ENCODE measurements at places on chromosomes 11 and 22.

DNA sequence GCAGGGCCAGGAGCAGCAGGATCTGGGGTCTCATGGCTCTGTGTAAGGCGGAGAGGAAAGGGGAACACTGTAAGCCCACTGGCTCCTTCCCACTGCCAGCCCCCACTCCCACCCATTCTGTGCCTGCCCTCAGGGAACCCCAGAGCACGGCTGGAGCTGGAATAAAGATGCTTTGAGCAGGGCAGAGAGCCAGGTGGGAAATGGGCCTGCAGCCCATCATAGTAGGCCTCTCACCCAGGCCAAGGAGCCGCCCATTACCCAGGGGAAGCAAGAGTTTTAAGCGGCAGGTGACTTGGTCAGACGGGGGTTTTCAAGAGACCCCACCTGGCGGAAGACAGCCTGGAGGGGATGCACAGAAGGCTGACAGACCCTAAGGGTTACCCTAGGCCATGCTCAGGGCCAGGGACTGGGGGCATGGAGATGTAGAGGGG, 4.6 kb downstream of the LRRC32 start:
- DNase-seq: no peak

DNA sequence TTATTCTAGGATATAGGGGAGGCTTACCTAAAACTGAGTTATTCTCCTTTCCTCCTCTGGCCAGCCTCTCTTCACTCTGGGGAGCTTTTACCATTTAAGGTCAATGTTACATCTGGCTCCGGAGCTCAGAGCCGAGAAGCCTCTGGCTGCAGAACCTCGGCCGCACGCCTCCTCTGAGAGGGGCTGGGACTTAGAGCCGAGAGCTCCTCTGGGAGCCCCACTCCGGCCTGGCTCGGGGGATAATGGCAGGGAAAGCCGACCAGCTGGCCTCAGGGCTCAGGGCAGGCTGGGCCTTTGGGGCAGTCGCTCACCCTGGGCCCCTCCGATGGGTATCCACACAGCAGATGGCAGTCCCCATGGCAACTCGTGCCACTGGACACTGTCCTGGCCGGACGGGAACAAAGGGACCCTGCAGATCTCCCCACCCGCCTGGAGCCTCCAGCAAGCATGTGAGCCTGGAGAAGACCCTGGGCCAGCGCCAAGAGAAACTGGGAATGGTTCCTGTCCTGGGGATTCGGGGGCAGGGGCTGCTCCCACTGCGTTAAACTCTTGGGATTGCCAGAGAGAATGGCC, at the start of gene IRAG1:
TSS of gene IRAG1 (minus strand) at position 247 of the 573 bp plus-strand sequence. CDS start at position 94, 153 bp downstream.
- no peak for DNase-seq

DNA sequence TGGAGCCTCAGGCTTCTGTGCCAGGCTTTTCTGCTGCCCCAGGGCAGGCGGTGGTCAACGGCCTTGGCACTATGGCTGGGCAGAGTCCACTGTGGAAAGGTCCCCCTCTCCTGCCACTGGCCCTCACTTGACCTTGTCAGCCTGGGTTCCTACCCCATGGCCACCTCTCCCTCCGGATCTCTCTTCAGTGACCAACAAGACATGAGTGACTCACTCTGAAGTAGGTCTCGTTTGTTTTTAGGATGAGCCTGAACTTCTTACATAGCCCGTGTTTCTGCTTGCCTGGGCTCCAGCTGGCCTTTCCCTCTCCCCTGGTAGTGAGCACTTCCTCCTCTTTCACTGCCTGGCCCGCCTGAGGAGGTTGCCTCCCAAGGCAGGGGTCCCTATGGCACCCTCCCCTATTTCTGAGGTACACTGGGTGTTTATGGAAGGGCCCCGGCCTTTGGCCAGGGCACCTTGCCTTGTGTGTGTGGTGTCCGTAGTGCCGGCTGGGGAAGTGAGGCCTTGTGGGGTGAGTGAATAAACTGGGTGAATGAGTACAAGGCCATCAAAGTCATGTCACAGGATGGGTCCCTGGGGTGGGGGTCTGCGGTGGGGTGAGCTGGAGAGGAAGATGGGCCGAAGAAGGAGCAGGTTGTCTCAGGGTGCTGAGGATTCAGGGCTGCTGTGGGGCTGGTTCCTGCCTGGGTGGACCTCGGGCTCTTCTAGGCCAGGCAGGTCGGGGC, 5.0 kb downstream of the SHANK3 start:
- no peak for DNase-seq

DNA sequence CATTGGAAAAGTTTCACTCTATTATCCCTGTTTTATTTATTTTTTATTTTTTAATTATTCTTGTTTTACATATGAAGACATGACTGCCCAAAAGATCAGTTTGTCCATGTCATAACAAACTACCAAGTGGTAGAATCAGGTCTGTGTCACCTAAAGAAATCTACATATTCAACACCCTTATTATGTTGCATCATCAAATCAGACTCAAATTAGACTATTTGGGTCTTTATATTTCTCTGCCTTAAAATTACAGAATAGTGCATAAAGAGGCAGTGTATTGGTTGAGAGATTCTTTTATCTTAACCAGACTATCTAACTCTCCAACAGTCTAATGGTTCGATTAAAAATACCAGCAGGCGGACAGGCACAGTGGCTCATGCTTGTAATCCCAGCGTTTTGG, 18.5 kb upstream of the ATP5MG start:
- no peak for DNase-seq

DNA sequence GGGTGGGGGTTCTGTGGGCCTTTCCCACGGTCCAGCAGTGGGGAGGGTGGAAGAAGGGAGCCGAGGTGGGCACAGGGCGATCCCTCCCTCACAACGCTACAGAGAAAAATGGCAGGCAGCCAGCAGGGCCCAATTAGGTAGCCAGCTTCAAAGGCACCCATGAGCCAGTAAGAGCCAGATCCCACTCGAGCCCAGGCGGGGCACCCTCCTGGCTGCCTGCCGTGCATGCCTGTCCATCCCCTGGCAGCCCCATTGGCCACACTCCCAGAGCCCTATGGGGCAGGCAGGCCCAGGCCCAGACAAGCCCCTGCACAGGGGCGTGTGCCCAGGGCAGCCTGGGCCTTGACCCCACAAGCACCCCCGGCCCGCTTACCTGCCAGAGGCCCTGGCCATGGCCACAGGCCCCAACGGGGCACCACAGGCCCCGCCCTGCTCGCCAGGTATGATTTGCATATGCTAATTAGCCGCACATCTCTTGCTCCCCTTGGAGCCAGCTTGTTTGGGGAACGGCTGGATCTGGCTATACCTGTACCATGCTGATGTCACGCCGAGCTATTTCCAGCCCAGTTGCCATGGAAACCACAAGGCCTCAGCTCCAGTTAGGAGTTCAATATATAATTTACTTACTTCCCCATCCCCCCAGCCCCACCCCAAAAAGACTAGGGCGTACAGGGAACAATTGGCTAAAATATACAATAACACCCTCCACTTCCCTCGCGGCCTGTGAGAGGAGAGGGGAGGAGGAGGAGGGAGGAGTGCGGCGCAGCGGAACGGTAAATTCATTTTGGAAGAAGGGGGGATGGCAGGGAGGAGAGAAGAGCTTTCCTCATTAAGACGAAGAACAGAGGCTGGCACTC, 47.5 kb upstream of the TCF20 start:
- DNase-seq: no peak

DNA sequence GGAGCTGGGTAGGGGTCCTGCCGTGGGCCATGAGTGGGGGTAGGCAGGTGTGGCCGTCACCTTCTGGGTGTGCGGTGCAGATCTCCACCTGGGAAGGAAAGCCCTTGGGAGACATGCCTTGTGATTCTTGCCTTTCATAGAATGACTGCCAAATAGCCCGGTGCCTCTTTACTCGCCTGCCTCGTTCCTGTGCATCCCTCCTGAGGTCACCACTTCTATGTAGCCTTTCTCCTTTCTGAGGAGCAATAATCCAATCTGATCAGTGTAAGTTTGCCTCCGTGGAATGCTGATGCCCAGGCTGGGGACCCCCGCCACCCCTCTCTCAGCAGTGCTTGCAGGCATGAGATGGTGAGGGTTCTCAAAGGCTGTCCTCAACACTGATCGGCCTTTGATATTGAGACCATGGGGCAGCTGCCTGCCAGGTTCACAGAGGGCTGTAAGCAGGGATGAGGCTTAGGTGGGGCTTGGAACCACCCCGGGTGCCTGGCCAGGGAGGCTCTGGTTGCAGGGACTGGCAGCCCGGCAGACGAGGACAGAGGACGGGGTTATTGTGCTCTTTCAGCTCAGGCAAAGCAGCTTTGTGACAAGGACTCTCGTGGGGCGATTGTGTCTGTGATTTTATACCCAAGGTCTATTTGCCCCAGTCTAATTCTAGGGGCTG, 86.1 kb upstream of the WNT7B start:
- no peak for DNase-seq

- no peak for DNase-seq
Observed at GRCh38 chr11:134464981-134465730, 53.1 kb upstream of the B3GAT1 start.

DNA sequence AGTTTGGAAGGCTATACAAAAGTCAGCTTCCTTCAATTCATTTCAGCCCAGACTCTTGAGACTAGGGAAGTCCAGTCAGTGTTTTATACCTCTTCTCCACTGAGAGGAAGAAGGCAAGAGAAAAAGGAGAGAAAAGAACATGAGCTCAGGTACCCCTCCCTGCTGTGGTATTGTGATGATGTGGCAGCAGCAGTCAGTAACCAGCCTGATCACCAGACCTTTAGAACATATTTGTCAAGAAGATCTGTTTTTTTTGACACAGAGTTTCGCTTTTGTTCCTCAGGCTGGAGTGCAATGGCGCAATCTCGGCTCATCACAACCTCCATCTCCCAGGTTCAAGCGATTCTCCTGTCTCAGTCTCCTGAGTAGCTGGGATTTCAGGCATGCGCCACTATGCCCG, 21.2 kb upstream of the RPS13 start:
- DNase-seq: no peak
